Nucleus accumbens (tissue), 56 donors: ENCODE measurements at places on chromosomes 2 and 18.

DNA sequence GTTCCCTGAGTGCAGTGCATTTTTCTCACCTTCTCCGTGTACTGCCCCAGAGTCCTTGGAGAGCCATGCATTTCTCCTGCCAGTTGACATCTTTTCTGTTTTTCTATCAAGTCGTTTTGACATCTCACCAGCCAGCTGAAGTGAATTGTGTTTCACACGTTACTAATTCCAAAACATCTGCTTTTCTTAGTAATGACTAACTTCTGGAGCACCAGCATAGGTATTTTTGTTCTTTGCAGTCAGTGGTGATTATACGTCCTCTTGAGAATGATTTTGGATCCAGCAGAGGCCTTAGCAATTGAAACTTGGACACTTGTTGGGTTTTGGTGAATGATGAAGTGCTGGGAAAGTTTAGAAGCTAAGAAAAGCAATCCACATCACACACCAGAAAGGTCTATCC, 112.5 kb downstream of the PIK3C3 start:
- DNase-seq: no peak

- no peak for DNase-seq
Measured at GRCh38 chr2:105800953-105801635, 56.4 kb downstream of the NCK2 start.

DNA sequence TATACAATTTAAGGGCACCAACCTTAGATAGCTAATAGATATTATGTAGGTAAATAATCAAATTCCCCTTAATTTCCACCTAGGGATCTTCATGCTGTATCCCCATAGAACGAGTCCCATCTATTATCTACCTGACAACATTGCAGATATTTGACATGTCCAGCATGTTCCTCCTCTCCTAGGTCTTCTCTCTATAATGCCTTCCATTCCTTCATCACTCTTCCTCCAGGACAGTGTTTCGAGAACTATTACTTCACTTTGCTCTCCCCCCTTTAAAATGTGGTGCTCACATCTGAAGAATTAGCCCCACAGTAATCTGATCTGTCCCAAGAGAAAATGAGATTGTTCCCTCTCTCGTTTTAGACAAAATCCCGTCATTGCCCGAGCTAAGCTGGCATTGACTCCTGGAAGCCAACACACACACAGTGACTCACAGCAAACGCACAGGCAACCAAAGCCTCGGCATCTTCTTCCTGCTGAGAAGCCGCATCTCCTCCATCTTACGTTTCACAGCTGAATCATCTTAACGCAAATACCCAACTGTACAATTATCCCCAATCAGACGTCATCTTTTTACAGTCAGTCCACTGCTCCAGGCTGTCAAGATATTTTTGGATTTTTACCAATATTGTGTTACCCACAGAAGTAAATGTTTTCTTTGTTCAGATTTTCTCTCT, 162.9 kb upstream of the AGAP1 start:
- no peak for DNase-seq

DNA sequence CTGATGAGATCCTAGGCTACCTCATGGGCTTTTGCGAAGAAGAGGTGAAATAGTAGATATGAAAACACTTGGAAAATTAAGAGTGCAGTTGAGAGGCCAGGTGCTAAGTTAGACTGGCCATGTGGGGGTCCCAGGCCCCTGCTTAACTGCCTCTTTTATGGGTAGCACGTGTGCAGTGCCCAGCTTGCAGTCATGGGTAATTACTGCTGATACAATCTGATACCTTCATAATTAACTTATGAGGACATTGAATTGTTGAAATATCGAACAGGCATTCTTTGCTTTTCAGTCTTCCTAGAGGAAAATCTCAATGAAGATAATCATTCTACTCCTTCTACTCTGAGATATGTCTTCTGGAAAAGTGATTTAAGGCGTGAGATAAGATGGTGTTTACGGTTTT, 11.6 kb downstream of the TRAF3IP1 start:
- no peak for DNase-seq

DNA sequence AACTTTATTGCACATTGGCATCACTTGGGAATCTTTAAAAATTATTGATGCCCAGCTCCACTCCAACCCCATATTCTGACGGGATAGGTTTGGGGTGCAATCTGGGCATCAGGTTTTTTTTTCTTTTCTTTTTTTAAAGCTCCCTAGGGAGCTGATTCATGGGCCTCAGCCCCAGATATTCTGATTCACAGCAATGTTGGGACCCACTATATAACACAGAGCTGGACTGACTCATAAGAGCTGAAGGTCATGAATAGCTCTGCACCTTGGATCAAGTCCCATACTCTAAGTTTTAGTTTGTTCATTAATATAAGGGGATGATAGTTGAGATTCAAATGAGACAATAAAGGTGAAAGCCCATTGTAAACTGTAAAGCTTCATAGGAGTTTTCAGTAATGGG, 191.1 kb upstream of the REV1 start:
- DNase-seq: no peak

DNA sequence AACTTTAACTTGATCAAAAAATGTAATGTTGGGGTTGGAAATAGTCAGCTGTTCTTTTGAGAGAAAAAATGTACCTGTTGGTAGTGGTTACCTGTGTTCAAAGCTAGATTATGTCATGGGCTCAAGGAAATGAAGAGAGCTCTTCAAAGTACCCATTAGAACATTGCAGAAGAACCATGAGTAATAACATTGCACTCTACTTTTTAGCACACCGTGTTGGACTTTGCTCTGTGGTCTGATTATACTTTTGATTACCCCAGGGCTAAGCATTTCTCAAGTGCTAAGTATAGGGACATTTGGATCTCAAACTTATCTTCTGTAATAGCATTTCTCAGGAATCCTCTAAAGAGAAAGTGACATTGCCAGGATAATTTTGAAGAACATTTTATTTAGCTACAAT, 1122.8 kb upstream of the CELF4 start:
- DNase-seq: no peak

DNA sequence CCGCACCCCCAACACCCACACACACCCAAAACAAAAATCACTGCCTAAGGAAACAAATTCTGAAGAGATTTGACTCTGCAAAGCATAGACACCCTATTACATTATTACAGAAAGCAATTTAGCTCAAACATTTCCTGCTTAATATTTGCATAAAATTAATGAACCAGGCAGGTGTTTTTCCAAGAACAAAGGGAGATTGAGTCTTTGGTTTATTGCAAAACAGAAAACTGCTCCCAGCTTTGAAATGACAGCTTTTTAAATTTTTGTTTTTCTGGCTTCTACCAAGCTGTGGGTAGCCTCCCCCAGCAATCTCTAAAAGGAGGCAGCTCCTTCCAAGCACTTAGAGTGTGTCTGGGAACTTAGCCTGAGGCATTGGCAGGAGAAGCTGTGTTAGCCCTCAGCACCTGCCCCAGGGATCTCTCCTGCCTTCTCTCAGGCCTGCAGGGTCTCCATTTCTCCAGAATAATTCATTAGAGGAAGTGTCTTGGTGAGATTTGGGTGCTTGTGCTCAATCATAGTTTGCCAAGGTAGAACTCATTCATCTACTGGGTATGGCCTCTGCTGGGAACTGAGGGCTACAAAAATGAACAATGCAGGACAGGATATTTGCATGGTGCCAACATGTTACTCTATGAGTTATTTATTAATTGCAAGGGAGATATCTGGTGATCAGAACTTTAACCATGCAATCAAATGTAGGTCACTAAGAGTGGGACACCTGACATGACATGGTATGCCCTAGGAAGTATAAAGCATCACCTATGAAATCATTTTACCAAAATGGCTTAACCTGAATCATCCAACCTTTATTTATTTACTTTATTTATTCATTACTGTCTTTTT, 58.7 kb downstream of the B3GNT2 start:
- DNase-seq: no peak

GRCh38 chr2:204557604-204558003, 12.3 kb downstream of the PARD3B start:
- DNase-seq: no peak

- no peak for DNase-seq
Measured at GRCh38 chr2:235083822-235084221, 132.0 kb downstream of the SH3BP4 start.

GRCh38 chr18:11052800-11053199, 96.6 kb downstream of the PIEZO2 start:
- no peak for DNase-seq

DNA sequence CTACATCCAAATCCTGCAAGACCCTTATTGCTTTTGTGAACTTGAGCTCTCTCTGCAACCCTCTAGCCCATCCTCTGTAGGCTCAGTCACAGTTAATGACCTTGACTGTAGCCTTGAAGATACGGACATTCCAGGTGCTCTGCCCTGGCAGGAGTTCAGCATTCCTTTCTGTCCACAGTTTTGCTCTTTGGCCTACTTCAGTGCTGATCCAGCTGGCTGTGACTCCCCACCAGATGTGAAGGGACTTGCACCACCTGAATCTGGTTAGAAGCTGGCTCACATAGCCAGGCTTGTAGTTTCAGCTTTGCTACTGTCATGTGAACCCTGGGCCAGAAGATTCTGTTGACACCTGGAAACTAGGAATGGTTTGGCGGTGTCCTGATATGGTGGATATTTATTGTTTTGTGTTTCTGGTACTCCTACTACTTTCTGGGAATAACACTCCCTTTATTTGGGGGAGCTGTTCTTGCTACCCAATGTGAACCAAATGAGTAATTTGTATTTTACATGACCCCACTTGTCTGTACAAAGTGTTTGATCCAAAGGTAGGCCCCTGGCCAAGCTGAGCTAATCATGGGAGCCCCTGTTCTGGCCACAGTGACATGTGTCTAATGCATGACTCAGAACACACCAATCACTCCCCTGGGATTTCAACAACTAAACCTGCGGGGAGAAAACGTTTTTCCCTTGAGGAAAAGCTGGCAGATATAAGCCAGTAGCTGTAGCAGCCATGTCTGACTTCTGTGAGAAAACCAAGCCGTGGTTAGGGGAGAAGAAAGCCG, 73.4 kb downstream of the CDCA7 start:
- no peak for DNase-seq

GRCh38 chr2:201890453-201890852, 84.1 kb downstream of the CDK15 start:
- DNase-seq: no peak

DNA sequence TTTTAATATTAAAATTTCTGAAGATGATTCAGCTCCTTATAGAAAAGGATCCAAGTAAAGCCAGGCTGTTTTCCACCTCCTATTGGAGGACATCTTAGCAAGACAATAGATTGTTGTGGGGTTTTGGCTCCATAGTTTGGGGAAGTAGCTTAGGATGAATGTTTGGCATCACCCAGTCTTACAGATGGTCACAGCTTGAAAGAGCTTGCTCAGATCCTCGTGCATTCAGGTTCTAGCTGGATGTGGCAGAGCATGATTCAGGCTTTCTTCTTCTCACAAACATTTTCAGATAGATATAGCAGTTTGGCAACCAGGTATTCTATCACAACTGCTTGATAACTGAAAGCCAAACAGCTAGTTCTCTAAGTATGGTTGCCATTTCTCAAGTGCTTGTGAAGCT, 23.6 kb upstream of the PDCL3 start:
- no peak for DNase-seq

DNA sequence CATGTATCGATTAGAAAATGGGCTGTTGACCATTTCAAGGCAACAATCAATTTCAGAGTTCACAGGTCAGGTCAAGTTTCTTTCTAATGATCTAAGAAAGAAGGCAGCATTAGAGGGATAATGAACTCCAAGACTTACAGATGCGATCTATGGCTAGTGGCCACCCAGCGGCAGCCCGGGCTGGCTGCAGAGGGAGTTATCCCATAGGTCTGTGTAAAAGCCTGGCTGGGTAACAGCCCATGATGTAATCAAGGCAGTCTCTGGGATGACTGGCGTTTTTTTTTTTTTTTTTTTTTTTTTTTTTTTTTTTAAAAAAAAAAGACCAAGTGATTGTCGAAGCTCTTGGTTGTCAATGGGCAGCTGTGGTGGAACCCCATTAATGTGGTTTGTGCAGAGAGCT, 171.1 kb upstream of the SKOR2 start:
- no peak for DNase-seq
